ENCODE measurements at places on chromosomes 16 and 17. TPM values are rescaled to one million over a fixed set of nuclear protein-coding genes. Genes with fewer than 3 reads are reported as not detected.

DNA sequence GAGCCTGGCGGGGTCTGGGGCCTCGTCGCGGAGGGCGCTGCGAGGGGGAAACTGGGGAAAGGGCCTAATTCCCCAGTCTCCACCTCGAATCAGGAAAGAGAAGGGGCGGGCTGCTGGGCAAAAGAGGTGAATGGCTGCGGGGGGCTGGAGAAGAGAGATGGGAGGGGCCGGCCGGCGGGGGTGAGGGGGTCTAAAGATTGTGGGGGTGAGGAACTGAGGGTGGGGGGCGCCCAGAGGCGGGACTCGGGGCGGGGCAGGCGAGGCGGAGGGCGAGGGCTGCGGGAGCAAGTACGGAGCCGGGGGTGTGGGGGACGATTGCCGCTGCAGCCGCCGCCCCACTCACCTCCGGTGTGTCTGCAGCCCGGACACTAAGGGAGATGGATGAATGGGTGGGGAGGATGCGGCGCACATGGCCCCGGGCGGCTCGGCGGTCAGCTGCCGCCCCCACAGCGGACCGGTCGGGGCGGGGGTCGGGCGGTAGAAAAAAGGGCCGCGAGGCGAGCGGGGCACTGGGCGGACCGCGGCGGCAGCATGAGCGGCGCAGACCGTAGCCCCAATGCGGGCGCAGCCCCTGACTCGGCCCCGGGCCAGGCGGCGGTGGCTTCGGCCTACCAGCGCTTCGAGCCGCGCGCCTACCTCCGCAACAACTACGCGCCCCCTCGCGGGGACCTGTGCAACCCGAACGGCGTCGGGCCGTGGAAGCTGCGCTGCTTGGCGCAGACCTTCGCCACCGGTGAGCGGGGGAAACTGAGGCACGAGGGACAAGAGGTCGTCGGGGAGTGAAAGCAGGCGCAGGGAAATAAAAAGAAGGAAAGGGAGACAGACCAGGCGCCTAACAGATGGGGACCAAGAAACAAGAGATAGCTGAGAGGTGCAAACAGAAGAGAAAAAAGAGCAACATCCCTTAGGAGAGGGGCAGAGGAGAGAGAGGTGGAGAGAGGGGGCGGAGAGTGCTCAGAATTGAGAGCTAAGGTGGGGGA lies at the start of gene PNMT:
Gene PNMT (plus strand): TSS at position 509 of the 980 bp plus-strand sequence. CDS start 23 bp downstream, at position 532.
- DNase-seq, result peak; percentile 60

DNA sequence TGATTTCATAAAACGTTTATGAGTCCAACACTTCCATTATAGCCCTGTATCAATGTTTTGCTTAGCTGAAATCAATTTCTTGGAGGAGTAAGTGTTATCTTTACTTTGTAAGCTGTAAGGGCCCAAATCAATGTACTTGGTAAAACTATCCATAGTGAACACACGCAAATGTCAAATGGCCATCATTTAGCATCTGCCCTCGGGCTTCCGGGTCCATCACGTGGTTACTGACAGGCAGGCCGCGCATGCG lies 687 bp upstream of the NARF start:
- DNase-seq, result no peak

GRCh38 chr16:3573146-3573815 lies 3.9 kb downstream of the NLRC3 start:
- DNase-seq, result no peak

DNA sequence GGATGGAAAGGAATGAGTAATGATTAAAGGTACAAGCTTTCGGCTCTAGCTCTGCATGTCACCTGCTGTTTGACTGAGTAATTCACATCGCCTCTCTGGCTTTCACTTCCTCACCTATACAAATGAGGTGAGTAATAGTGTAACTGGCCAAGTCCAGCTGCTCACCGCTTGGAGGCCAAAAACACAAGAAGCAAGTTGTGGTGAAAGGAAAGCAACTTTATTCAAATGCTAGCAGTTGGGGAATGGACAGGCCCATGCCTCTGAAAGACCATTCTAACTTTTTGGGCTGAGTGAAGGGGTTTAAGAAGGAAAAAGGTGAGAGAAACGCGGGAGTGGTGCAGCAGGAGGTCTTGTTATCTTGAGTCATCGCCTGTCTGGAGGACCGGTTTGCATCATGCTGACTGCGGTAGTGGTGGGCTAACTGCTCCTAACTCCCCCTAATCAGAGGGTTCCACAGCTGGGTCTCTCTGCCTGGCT lies 45.7 kb upstream of the CSNK2A2 start:
- DNase-seq, result peak; percentile 11

Gene PRRT2
- 2.9 TPM for total RNA-seq

Gene ZSCAN10
- not detected for total RNA-seq

Gene CYTH1
- total RNA-seq, result 50.7 TPM

Gene MAPT
- total RNA-seq, result 12.4 TPM

Gene EEF2K
- 23.3 TPM for total RNA-seq

Gene AOC3
- 25.6 TPM for total RNA-seq

Gene C16orf92
- not detected for total RNA-seq

Gene DHRS7C
- not detected for total RNA-seq
